Effector CD4-positive, alpha-beta T cell (primary cell): ENCODE measurements at places on chromosomes 2 and 18.

DNA sequence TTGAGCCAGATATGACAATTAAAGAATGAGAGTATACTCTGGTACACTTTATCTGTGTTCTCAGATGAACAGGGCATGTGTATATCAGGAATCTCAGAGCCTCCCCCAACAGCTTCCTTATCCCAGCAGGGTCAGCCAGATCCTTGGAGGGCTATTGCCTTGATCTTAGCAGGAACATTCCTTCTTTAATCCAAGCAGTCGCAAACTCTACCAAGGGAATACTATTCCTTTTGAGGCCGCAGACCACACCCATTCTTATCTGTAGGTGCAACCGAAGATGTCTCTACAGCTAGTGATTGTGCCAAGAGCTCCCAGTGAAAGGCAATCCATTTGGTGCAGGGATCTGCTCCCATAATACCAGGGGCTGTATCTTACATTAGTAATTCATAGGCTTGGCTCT lies 118.3 kb upstream of the DOK6 start:
- DNase-seq = no peak

- DNase-seq = no peak
These were observed 222.2 kb downstream of the MYCN start for GRCh38 chr2:16162491-16163040.

GRCh38 chr2:175372704-175373701 lies 191.5 kb upstream of the ATP5MC3 start:
- DNase-seq = no peak

DNA sequence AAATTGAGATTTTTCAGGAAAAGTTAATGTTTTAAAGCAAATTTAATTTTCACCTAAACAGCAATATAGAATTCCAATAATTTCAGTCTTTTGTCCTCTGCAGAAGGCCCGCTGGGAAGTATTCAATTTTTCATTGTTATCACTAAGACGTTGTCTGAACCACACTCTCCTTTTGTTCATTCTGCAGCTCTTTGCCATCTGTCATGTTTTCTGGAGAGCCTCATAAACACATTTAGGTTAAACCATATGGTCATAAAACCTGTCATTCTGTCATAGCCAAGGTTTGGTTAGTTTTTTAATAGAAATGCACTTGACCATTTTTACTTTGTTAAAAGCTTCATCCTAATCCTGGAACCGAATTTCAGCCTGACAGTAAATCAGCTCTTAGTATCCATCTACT lies 54.0 kb upstream of the PGAP1 start:
- no peak for DNase-seq

DNA sequence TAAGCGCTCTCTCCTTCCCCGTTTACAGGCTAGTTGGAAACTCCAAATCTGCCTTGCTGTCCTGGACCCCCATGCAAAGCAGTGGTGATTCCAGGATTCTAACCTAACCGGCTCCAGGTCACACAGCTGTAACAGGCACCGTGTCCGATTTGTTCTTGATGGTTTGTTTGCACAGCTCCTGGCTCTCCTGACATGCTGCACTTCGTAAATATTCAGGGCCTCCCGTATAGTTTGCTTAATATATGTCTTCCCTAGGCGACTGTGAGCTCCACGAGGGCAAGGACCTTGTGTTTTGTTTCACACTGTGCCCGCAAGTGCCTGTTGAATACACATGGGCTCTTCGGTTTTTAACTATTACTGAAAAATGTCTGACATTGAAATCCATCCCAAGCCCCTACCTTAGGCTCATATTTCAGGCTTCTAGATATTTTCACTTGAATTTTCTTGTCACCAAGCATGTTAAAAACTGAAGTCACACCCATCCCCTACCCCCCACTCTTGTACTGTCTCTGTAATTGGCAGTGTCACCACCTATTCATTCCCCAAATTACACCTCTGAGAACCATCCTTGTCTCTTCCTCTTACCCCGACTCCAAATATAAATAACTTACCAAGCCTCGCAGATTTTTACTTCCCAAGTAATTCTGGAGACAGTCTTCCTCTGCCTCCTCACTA lies 1.0 kb upstream of the PUM2 start:
- no peak for DNase-seq

DNA sequence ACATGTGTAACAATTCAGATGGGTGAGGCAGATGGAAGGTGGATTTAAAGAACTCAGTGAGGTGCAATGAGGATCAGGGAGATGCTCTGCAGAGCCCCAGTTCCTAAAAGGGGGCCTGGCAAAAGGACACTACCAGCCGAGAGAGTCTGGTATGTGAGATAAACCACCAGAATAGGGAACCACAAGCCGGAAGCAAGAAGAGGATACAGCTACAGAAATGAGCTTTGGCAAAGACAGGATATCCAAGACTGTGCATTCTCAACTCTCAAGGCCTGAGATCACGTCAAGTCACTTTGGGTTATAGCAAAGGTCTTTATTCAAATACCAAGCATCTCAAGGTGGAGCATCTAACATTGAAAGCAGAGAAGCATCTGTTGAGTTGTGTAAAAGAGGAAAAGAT lies 293.5 kb downstream of the ARHGAP15 start:
- DNase-seq = no peak

DNA sequence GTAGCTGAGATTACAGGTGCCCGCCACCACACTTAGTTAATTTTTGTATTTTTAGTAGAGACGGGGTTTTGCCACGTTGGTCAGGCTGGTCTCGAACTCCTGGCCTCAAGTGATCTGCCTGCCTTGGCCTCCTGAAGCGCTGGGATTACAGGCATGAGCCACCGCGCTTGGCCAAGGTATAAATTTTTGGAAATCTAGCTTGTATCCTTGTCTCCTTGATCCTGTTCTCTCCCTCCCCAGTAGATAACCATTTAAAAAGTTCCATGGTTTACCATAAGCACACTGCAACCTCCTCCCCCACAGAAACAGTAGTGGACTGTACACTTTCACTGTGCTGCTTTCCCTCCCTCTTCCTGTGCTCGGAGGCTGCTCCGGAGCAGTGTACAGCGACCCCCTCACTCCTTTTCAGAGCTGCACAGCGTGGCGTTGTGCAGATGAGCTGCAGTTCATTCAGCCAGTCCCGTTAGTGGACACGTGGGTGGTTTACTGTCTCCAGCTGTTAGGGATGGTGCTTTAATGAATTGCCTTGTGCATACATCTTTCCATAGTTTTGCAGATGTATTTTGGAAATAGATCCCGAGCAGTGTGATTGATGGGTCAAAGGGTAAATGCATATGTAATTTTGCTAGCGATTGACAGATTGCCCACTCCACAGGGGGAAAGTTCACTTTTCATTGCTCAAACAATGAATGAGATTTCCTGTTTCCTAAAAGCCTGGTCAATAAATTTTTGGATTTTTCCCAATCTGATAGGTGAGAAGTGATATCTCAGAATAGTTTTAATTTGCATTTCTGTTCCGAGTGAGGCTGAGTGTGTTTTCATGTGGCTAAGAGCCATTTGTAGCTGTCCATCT lies 14.8 kb downstream of the ASB1 start:
- DNase-seq = no peak
